Stimulated activated CD4-positive, alpha-beta T cell treated with anti-CD3 and anti-CD28 coated beads, Interleukin-15, amount 100 ng/mL, for 48 hours (primary cell): ENCODE measurements at places on chromosomes 7 and 10.

DNA sequence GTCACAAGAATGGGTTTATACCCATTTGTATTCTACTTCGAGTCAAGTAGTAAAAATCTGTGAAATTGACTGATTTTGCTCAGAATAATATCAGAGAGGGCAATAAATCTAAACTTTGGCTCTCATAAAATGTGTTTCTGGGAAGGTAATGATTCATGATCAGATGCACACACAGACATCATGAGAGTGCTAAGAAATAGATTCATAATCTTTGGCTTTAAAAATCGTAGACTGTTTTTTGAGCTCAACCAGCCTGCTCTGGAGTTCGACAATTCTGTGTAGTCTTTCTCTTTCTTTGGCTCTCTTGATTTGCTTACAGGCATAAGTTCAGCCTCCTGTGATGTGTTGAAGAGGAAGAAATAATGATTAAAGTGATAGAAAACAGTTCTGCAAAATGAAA lies 494.7 kb downstream of the SDK1 start:
- no peak for DNase-seq

DNA sequence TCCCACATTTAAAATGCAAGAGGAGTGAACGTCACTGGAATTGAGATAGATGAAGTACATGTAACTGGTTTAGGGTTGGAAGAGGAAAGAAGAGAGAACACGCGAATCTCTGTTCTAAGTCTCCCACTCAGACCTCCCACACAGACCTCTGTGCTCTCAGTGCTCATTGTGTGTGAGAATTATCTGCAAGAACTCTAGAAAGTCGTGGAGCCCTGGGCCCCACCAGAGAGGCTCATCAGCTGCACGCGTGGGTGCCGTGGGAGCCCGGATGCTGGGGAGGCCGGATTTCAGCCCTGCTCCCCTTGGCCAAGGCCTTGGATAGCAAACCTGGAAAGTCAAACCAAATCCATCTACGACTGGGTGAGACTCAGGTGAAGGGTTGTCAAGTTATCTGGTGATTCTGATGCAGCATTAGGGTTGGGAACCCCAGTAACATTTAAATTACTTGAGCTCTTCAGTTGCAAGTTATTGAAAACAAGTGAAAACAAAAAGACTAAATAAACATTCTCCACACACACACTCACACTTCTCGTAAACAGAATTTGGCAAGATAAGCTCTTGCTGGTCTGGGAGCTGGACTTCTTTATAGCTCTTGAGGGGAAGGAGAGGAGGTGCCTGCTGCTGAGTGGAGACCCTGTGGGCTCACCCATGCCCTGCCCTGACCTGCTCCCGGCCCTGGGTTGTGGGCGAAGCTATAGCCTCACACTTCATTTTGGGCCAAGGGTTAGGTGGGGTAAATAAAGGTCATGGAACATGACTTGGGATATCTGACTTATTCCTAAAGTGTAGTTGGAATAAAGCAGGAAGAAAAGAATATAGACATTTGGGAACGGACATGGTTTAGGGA lies 250.3 kb downstream of the ADARB2 start:
- no peak for DNase-seq

DNA sequence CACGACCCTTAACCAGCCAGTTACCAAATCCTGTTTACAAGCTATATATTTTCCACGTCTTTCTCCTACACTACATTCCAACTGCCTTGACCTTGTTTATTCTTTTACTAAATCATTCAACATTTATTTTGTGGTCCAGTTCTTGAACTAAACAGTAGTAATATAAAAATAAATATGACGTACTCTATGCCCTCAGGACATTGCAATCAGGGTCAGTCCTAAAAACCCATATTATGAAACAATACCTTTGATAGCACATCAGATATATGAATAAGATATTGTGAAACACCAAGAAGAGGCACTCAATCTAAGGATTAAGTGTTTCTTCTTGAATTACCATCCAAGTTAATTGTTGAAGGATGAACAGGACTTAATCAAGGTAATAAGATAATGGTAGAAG lies 52.5 kb upstream of the WNT16 start:
- no peak for DNase-seq

- no peak for DNase-seq
Measured at GRCh38 chr7:2231992-2232765, 566 bp downstream of the MAD1L1 start.

DNA sequence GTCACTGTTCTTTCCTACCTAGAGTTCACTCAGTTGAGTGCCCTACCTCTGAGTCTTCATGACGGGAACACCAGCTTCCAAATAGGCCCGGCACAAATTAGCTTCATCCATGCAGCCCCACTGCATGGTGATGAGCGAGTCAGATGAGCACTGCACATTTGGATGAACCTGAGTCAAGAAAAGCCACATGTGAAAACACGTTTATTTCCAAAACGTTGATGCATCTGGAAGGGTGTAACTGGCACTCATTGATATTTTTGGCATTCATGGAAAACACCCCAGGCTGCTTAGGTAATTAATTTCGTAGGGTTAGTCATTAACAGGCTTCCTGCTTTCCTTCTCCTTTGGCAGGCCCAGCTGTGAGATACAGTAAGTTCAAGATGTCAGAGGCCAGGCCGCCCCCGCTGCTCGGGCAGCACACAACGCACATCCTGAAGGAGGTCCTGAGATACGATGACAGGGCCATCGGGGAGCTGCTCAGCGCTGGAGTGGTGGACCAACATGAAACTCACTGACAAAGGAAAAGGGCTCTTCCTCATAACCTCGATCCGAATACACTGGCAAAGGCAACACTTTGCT lies 725.2 kb downstream of the SUGCT start:
- no peak for DNase-seq

DNA sequence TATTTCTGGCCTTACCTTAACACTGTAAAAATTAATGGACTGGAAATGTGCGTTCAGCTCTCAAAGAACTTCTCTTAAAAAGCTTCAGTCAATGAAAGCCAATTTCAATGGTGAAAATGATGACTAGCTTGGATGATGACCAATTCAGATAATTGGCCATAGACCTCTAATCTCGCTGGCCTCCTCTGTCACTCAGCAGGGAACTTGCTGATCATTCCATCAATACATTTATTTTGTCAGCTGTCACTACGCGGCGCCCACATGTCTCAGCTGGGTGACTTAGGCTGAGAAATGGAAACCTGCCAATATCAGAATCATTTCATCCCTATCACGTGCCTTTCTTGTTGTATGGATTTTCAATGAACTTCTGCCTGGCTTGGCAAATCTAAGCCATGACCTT lies 673.0 kb upstream of the AUTS2 start:
- no peak for DNase-seq

DNA sequence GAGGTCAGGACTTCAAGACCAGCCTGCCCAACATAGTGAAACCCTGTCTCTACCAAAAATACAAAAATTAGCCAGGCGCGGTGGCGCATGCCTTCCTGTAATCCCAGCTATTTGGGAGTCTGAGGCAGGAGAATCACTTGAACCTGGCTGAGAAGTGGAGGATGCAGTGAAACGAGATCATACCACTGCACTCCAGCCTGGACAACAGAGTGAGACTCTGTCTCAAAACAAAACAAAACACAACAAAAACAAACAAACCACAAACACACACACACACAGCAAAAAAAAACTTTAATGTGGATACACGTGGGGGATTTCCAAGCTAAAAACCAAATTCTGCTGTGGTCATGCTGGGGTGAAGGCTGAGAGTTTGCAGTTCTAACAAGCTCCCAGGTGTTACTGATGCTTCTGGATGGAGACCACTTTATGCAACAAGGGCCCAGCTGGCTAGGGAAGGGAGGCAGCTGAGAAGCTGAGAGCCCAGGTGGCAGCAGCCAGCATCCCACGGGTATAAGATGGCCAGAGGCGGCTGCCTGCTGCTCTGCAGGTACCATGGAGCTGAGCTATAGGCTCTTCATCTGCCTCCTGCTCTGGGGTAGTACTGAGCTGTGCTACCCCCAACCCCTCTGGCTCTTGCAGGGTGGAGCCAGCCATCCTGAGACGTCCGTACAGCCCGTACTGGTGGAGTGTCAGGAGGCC lies at the start of gene ZP3:
Gene ZP3 (plus strand): TSS at position 538 of the 699 bp plus-strand sequence. CDS start 15 bp downstream, at position 553.
- no peak for DNase-seq

DNA sequence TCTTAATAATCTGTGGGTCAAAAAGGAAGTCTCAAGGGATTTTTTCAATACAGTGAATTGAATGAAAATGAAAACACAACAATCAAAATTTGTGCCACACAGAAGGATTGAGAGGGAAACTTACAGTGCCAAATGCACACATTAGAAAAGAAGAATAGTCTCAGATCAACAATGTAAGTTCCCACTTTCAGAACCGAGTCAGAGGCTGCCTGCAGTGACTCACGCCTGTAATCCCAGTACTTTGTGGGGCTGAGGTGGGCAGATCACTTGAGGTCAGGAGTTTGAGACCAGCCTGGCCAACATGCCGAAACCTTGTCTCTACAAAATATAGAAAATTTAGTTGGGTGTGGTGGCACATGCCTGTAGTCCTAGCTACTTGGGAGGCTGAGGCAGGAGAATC lies 12.5 kb upstream of the KEL start:
- no peak for DNase-seq

- no peak for DNase-seq
Measured at GRCh38 chr10:93267521-93267920, 193.8 kb downstream of the CYP26A1 start.

GRCh38 chr10:102504179-102504975 lies 605 bp downstream of the SUFU start:
- no peak for DNase-seq

DNA sequence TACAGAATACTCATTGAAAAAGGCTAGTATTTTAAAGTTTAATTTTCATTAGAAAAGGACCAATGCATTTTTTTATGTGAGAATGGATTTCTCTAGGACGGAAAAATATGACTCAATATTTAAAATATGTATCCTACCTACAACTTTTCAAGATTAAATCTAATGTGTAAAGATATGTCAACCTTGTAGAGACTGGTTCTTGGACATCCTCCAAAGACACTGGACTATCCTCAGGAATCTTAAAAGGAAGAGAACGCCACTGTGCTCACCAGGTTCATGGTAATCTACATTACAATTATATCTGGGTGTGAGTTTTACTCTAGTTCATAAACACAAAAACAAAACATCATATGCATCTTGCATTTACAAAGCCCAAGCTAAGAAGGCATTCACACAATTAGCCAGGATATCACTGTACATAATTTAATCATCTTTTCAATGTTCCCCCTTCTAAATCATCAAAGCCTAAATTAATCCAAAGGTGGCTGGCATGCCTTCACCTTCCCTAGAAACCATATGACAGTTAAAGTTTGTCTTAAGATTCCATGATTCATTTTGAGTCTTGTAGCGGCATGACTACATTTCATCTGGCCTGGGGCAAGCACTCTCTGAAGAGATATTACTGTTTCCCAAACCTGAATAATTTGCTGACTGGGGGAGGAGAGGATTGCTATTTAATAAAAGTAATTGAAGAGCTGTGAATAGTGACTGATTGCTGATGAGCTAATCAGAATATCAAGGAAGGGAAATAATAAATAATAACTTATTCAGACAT lies 12.0 kb downstream of the SGCE start:
- DNase-seq = no peak

GRCh38 chr10:127648885-127649284 lies 88.1 kb upstream of the FOXI2 start:
- DNase-seq = no peak

DNA sequence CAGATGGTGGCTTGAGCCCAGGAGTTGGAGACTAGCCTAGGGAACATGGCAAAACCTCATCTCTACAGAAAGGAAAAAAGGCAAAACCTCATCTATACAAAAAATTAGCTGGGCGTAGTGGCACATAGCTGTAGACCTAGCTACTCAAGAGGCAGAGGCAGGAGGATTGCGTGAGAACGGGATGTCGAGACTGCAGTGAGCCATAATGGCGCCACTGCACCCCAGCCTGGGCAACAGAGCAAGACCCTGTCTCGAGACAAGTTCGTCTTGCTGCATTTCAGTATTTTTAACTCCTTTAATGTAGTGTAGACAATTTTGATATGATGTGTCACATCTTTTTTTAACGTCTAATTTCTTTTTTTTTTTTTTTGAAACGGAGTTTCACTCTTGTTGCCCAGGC lies 31.4 kb upstream of the KMT2C start:
- no peak for DNase-seq

DNA sequence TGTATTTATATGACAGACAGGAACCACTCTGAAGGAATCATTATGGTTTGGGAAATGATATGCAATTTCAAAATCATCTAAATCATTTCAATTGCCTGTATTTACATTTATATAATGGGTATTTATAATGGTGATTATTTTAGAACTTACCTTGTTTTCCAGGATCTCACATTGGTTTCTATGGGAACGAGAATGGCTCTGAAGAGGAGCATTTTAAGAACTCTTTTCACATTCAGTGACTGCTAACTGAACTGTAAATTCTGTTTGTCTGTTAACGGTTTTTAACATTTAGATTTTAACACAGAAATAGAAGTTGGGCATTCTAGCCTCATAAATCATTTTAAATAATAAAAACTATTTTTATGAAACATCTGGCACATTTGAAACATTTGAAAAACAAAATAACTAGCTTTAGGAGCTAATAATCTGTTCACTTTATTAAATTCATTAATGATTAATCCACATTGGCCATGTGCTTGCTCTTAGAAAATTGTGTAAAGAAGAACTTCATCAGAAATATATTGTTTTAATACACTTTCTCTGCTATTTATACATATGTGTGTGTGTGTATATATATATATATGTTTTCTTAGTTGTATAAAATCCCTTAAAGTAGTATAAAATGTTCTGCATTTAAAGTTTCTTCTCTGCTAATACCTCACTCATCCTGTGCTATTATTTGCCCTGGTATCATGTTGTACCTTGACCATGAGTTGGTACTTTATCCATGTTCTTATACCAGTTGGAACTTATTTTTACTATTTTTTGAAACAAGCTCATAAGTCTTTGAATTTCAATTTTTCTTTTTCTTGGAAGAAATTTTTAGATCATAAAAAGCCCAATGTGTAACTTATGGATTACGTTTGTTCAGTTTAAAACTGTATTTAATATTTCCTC lies 8.7 kb upstream of the SEM1 start:
- DNase-seq = no peak

DNA sequence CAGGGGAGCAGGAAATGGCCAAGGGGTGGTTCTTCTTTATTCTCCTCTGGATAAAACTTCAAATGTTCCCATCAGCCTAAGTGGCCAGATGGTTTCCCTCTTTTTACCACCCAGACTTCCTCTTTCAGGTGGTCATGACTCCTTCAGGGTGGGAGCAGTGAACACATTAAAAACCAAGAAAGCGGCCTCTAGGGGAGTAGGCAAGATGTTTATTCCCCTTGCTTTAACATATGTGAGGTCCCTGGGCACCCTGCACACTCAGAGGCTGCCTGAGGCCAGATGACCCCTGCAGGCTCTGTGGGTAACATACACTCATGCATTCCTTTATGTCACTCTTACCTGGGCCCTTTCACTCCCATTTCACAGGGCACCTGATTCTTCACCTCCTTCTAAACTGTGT lies 357.4 kb downstream of the ABCA13 start:
- no peak for DNase-seq

DNA sequence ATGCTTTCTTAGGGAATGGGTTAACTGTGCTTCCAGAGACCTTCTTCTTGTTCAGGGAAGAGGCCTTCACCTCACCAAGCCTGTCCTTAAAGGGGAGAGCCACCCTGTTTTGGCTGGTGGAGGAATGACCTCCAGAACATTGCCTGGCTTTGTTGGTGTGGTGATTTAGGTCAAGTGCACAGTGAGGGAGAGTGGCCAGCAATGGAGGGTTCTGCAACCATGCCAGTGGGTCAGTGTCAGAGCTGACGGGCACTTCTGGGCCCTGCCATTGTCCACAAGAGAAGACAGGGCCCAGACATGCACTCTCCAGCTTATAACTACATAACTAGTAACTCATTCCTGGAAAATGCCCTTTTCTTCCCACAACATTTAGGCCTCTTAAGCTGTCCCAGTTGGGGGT lies 238.5 kb upstream of the AKR1E2 start:
- no peak for DNase-seq

GRCh38 chr10:61454541-61454940 lies 1.4 kb upstream of the TMEM26 start:
- no peak for DNase-seq
